ENCODE measurements at places on chromosomes 4 and X.

- DNase-seq: no peak
Observed at GRCh38 chr4:120869613-120870278, 52.8 kb downstream of the PRDM5 start.

DNA sequence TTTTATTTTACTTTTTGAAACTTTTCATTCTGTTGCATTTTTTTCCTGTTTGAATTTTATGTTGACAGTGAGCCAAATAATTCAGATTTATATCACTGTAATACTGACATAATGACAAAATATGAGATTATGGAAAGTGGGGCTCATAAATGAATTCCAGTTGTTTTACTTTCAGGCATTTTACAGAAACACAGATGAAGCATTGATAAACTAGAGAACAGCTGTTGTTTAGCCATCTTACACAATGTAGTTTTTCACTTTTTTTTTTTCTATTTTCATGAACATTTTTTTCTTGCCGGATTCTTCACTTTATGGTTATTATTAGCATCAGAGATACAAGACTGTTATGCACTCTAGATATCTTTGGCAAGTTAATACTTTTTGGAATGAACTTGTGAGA is 91.7 kb upstream of the PAQR3 start:
- DNase-seq: no peak

GRCh38 chr4:168812806-168813205 is 197.2 kb downstream of the CBR4 start:
- no peak for DNase-seq

GRCh38 chr4:103493450-103494159 is 226.2 kb downstream of the TACR3 start:
- DNase-seq: no peak

DNA sequence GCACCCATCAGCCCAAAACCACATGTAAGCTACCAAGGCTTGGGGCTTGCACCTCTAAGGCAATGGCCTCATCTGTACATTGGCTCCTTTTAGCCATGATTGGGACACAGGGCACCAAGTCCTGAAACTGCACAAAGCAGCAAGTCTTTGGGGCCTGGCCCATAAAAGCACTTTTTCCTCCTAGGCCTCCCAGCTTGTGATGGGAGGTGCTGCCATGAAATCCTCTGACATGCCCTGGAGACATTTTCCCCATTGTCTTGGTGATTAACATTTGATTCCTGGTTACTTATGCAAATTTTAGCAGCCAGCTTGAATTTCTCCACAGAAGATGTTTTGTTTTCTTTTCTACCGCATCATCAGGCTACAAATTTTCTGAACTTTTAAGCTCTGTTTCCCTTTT is 58.5 kb upstream of the PABPC4L start:
- no peak for DNase-seq

DNA sequence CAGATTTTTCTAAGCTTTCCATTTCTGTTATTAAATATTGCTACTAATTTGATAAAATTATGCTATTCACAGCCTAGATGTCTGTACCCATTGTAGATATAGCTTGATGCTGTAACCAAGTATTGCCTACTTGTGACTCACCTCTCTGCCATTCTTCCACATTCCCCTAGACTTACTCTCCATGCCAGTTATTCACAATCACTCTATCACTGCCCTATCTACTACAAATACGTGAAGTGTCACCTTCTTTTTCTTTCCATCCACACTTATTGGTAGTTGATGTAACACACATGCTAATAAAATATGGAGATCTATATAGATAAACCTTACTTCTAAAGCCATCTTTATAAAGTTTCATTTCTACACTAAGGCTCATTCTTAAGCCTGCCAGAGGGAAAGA is 179.4 kb upstream of the PACRGL start:
- no peak for DNase-seq

DNA sequence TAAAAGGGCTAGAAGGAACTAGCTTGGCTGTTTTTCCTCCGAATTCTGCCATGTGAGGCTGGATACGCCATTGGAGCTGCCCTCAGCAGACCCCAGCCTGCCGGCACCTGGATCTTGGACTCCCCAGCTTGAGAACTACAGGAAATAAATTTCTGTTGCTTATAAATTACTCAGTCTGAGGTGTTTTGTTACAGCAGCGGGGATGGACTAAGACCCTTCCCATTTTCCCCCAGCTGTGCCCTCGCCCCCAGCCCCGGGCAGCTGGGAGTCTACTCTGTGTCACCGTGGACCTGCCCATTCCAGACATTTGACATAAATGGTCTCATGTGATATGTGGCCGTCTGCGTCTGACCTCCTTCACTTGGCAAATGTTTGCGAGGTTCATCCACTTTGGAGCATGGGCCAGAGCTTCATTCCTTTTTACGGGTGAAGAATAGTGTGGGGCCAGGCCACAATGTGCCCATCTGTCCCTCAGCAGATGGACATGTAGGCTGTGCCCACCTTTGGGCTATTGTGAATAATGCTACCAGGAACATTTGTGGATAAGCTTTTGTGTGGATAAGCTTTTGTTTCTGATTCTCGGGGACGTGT is 30.7 kb upstream of the SPON2 start:
- DNase-seq: no peak

DNA sequence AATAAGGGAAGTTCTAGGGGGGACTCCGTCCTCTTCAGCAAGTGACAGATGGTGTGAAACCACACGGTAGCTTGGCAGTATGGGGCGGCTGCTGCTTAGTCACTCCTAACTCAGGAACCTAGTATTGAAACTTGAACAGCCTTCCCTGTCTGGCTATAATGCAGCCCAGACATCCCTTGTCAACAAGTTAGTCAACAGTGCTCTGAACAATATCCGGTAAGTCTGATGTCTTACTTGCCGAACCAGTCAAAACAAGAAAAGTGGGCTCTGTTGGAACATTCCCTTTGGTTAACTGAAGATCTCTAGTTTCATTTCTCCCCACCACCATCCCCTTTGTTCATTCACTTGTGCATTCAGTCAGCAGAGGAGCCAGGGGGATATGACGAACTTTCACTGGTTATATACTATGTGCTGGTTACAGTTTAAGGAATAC is 18.7 kb upstream of the CXCL13 start:
- DNase-seq: no peak

Data from T-cell (primary cell).